Fibroblast of gingiva (primary cell): ENCODE measurements at places on chromosomes 4 and X.

GRCh38 chr4:169682372-169683047 lies 62.1 kb downstream of the CLCN3 start:
- DNase-seq = peak; percentile 73

- no peak for DNase-seq
Measured at GRCh38 chr4:71847300-71847699, 63.4 kb upstream of the GC start.

- DNase-seq = no peak
Measured at GRCh38 chr4:136395212-136395722, 1137.0 kb downstream of the PCDH18 start.

DNA sequence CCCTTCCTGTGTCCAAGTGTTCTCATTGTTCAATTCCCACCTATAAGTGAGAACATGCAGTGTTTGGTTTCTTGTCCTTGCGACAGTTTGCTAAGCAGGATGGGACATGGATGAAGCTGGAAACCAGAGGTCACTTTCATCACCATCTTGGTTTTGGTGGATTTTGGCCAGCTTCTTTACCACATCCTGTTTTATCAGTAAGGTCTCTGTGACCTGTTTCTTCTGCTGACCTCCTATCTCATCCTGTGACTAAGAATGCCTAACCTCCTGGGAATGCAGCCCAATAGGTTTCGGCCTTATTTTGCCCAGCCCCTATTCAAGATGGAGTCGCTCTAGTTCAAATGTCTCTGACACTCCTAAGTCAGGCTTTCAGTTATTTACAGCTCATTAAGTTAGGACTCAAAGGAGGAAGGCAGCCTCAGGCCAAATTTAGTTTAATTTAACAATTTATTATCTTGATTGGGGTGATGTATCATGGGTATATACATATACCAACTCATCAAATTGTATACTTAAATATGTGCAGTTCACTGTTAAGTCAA lies 169.9 kb upstream of the NDP start:
- no peak for DNase-seq

DNA sequence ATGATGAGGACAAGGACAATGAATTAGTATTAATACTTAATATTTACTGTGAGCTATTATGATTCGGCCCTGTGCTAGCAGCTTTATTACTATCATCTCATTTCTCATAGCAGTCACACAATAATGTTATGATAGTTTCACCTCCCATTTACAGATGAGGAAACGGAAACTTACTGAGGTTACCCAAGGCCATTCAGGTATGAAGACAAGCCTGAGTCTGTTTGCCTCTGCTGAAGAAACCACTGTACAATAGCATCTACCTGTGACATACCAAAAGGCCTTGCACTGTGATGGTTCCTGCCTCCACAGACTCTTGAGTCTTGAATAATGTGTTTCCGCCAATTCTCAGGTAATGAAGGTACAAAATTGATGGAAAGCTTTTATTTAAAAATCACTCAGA lies 248.5 kb downstream of the NPFFR2 start:
- no peak for DNase-seq

GRCh38 chrX:21255032-21255618 lies 119.1 kb upstream of the CNKSR2 start:
- no peak for DNase-seq

DNA sequence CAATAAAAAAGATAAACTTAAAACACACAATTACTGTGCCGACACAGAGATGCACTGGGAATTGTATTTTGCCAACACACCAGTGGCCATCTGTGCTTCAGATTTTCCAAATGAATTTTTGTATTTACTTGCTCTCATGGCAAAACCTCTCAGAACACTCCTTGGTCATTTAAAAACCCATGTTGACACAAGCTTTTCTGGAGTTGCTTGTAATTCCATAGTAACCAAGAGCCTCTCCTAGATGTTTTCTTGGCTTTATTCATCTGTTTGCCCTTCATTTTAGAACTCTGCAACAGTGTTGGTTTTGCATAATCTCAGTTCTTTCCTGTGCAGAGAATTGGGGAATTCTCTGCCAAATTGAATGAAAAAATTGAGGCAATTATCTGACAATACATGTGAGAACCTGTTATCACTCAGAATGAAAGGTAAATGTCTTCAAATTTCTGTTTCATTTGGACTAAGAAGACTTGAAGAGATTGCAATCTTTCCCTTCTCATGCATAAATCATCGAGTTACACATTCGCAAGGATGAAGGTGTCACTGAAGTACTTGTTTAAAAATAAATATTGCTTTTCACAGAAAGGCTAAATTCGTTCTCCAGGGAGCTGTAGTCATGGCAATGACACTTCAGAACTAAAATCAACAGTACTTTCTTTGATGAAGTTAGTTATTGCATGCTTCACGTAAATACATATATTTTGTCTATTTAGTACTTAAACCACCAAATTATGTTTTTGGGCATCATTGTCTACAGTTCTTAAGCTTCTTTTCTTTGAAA lies 301.8 kb upstream of the CTSO start:
- no peak for DNase-seq

DNA sequence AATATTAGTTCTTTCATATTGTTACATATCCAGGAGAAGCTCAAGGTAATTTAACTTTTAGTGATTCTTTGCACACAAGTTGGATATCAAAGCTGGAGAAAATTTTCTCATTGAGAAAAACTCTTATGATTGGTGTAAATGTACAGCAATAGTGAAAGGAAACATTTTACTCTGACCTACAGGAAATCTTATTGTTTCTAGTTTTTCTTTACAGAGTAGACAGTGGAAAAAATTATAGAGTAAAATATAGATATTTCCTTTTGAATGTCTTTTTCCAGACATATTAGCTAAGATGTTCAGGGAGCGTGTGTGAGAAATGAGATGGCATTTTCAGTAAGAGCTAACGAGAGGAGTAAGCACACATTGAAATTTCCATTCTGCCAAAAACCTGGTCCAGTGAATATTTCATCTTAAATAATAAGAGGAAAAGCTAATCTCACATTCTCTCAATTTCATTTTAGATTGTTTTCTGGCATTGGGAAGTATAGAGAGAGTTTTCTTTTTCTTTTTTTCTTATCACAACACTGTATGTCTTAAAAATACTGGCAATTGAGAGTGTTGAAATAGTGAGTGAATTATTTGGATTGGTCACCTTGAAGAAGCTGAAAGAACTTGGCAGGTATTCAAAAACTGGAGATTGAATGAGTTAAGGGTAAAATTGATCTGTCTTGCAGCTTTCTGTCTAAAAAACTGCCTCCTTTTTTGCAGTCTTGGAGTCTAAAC lies 15.6 kb upstream of the ATP8A1 start:
- DNase-seq = no peak

- peak; percentile 70 for DNase-seq
Measured at GRCh38 chr4:75834095-75834771, 68.0 kb downstream of the PPEF2 start.

- DNase-seq = no peak
Measured at GRCh38 chr4:37620176-37620575, 66.0 kb downstream of the RELL1 start.
